Regular cardiac myocyte (primary cell): ENCODE measurements at places on chromosomes 16 and 17. TPM values are rescaled to one million over a fixed set of nuclear protein-coding genes. Genes with fewer than 3 reads are reported as not detected.

The BIRC5 gene
- total RNA-seq = 9.0 and 87.8 TPM in 2 replicates

The KRT36 gene
- total RNA-seq = not detected in 2 replicates

The USP43 gene
- total RNA-seq = 0.19 TPM in 1 of 2 replicates, not detected in the other

The TMEM98 gene
- total RNA-seq = 130 and 188 TPM in 2 replicates

The STH gene
- not detected in 2 replicates for total RNA-seq

The PLK1 gene
- total RNA-seq = 3.9 and 45.8 TPM in 2 replicates

The SDR42E2 gene
- not detected in 2 replicates for total RNA-seq

The CIAO3 gene
- total RNA-seq = 24.7 and 31.9 TPM in 2 replicates

The ARSG gene
- total RNA-seq = 2.9 and 5.9 TPM in 2 replicates

The ITGA2B gene
- total RNA-seq = 0.56 TPM in 1 of 2 replicates, not detected in the other

The UTS2R gene
- not detected in 2 replicates for total RNA-seq

The RCVRN gene
- not detected in 2 replicates for total RNA-seq

The ATAD5 gene
- 1.1 and 5.4 TPM in 2 replicates for total RNA-seq

The SMIM22 gene
- total RNA-seq = not detected in 2 replicates

The KRTAP3-1 gene
- total RNA-seq = not detected in 2 replicates

The CCL16 gene
- not detected in 2 replicates for total RNA-seq

The KRTAP4-4 gene
- not detected in 2 replicates for total RNA-seq

The CTDNEP1 gene
- total RNA-seq = 14.4 and 19.9 TPM in 2 replicates

The CD300LG gene
- total RNA-seq = not detected in 2 replicates

The MYOCD gene
- total RNA-seq = 8.2 and 13.8 TPM in 2 replicates

The CCDC102A gene
- total RNA-seq = 12.7 and 20.3 TPM in 2 replicates

The CA7 gene
- not detected in 2 replicates for total RNA-seq

The NOXO1 gene
- total RNA-seq = under 0.01 TPM in 1 of 2 replicates, not detected in the other
